ENCODE measurements at places on chromosomes 2 and 18.

DNA sequence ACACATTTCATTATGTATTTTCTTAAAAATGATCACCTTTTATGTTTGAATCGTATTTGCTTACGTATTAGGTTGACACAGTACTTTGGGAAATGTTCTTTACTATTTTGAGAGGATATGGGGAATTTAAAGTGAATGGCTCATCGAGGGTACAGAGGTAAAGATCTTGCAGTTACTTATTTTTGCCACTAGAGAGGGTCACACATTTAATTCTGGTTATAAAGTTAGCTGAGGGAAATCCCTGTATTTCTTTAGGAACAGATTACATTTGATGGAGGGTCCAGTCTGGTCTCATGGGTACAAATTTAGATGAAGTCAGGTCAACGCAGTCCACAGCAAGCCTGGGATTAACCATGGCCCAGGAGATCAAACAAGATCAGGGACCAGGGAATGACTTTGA, 24.5 kb downstream of the DYNC2LI1 start:
- no peak for DNase-seq

DNA sequence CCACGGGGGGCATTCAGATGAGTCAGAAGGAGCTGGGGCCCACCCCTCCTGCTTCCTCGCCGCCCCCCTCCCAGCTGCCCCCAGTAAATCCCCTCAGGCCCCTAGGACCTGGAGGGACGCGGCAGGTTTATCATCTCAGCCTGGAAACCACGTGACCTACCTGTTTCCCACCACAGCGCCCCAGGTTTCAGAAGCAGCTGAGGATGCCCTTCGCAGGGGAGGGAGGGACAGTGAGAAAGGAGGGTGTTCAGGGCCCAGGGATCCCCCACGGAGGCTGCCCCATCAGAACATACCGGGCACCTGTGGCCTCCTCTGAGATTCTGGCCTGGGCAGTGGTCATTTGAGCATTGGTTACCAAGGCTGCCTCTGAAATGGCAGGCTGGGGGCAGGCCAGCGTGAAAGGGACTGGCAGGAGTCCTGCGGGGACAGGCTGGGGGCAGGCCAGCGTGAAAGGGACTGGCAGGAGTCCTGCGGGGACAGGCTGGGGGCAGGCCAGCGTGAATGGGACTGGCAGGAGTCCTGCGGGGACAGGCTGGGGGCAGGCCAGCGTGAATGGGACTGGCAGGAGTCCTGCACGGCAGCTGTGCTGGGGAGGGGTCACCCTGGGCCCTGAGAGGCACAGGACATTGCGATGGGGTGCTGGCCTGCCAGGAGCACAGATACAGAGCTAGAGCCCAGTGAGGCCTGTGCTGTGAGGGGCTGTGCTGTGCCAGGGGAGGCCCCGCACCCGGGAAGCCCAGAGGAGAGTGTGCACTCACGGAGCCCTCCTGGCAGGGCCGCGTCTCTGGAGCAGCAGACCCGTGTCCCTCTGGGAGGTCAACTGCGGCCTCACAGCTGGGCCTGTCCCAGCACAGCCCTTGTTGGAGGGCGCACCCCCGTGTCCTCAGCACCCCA, 1.6 kb downstream of the NEU4 start:
- DNase-seq: no peak

DNA sequence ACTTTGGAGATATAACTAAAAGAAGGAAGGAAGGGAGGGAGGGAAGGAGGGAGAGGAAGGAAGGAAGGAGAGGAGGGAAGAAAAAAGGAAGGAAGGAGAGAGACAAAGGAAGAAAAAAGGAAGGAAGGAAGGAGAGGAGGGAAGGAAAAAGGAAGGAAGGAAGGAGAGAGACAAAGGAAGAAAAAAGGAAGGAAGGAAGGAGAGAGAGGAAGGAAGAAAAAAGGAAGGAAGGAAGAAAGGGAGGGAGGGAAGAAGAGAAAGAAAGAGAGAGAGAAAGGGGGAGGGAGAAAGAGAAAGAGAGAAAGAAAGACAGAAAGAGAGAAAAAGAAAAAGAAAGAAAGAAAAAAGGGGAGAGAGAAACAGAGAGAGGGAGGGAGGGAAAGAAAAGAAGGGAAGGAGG, 147.4 kb downstream of the MYT1L start:
- no peak for DNase-seq

DNA sequence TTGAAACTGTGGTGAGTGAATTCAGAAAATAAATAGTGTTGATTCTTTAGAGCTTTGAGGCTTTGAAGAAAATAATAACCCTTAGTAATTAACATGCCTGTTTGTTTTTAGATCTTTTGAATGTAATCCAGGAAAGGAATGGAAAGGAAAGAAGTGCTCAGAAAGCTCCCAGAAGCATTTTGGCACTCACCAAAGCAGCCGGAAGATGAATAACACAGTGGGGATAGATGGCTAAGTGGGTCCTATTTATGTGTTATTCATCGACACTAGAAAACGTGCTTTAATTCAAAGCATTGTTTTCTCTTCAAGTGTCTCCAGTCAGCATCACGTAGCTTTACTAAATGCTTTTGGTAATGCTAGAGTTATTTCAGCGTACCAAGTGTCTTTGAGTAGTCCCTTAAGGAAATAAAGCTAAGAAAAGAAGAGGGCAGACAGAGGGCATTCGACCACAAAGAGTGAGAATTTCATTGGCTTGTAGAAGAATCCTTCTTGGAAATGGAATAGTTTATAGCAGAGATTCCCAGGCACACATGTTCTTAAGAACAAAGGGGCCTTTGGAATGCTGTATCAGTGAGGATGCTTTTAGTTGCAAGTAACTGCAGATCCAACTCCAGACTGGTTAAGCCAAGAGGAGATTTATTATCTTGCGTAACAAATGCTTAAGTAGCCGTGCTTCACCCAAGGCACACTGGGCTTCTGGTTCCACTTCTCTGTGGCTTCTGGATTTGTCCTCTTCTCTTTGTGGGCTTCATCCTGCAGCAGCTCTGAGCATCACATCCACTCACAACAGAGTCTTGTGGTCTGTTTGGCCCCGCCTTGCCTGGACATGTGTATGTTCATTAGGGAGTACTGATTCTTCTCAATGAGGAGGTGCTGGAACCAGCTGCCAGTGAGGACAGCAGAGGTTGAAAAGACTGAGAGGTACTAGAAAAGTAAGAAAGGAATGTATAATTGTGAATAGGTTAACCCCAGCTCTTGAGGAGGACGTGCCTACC, 63.6 kb upstream of the LTBP1 start:
- no peak for DNase-seq

GRCh38 chr2:237156857-237157779, 71.4 kb downstream of the COPS8 start:
- DNase-seq: no peak

All from NCI-H1930 (cell line).